Right ventricle myocardium superior (tissue), 1 donor: ENCODE measurements at places on chromosomes 13 and 19.

- DNase-seq = no peak
Measured at GRCh38 chr19:31254180-31254551, 95.1 kb downstream of the TSHZ3 start.

GRCh38 chr13:112245179-112245724, 130.9 kb upstream of the SPACA7 start:
- no peak for DNase-seq

GRCh38 chr19:1026783-1027649, 608 bp downstream of the CNN2 start:
- no peak for DNase-seq

- no peak for DNase-seq
Measured at GRCh38 chr19:15159251-15159650, 41.5 kb downstream of the NOTCH3 start.

GRCh38 chr13:21583478-21583877, 20.5 kb downstream of the MICU2 start:
- no peak for DNase-seq
